ENCODE measurements at places on chromosomes 5 and 9. TPM values are rescaled to one million over a fixed set of nuclear protein-coding genes. Genes with fewer than 3 reads are reported as not detected.

GRCh38 chr5:41832430-41832829 lies 37.8 kb downstream of the OXCT1 start:
- DNase-seq, result no peak

Gene ENHO
- not detected for total RNA-seq

Gene MRPL22
- total RNA-seq, result 40.6 TPM

Gene ZFP2
- 0.39 TPM for total RNA-seq

Gene GRM6
- total RNA-seq, result not detected

Measured in glomerular endothelial cell (primary cell).